ENCODE measurements at places on chromosomes 4 and X.

DNA sequence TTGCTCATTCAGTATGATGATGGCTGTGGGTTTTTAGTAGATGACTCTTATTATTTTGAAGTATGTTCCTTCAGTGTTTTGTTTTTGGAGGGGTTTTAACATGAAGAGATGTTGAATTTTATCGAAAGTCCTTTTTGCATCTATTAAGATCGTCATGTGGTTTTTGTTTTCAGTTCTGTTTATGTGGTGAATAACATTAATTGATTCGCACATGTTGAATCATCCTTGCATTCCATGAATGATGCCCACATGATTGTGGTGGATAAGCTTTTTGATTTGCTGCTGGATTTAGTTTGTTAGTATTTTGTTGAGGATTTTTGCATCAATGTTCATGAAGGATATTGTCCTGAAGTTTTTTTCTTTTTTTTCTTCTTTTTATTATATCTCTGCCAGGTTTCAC is 347.4 kb upstream of the EPHA5 start:
- DNase-seq: no peak

DNA sequence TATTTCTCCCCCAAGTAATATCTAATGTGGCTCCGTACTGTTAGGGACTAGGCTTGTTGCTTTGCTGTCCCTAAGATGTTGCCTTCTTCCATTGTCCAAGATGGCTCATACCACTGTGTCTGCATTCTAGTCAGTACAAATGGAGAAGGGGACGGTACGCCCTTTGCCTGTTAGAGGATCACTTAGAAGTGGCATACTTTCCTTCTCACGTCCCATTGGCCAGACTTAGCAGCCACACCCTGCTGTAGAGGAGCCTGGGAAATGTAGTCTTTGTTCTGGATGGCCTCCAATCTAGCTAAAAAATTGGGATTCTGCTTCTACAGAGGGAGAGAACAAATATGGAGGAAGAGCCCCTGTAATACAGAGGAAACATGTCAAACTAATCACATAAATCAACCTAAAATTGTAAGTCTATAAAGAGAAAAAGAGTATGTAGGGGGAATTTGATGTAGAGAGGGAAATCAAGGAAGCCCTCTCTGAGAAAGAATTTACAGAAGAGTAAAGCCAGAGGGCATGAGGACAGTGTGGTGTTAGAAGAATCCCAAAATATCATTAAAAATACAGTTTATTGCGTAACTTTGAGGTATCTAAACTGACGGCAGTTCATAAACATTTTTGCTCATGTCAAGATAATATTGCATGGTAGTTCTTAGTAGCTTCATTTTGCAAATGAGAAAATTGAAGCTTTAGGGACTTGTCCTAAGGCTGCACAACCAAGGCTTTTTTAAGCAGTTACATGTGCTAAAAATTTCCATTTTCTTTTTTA is 15.1 kb downstream of the PRIMPOL start:
- no peak for DNase-seq

DNA sequence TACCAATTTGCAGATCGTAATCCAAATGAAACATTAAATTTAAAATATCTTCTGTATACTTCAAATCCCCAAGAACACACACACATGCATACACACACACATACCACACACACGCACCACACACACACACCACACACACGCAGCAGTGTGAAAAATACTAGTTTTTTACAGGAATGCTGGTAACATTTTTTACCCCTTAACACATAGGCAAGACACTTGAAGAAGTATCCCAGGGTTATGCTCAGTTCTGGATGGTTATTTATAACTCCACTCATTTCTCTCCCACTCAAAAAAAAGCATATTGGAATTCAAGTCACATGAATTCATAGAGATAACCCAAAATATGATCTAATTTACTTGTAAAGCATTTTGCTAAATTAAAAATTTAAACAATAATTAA is 325.5 kb upstream of the SLC7A11 start:
- DNase-seq: no peak

DNA sequence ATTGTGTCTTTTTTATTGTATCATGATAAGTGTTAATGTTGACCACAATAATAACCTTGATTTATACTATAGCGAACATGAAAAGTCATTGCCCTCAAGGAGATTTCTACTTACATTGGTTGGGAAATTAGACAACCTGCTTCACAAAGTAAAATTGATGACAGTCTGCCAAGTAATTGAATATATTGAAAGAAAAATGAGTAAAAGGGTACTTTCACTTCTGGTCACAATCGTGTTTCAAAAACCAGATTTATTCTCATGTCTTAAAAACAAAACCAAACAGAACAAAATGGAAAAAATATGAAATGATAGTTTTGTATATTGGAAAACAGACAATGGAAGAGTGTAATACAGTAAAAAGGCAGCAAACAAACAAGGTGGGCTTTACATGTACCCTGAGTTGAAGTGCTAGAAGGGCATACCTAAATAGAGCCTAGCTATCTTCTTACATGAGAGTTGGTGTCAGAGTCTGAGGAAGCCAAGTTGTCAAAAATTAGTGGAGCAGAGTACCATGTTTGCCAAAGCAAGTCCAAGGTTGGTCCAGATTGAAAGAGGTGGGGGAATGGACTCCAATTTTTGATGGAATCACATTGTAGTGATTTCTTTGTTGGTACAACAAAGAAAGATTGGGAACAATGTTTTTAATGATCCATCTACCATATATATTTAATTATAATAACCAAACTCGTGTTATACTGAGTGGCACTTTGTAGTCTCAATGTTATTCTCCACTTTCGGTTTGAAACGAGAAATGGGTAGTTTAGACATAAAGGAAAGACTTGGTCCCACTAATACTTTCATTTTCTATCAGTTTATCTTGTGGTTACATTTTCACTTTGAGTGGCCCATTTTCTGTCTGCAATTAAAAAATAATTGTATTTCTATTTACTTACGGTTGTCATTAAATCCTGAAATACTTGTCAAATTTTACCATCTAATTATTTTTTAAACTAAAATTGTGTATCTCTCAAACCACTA is 775.6 kb downstream of the STIM2 start:
- DNase-seq: no peak

DNA sequence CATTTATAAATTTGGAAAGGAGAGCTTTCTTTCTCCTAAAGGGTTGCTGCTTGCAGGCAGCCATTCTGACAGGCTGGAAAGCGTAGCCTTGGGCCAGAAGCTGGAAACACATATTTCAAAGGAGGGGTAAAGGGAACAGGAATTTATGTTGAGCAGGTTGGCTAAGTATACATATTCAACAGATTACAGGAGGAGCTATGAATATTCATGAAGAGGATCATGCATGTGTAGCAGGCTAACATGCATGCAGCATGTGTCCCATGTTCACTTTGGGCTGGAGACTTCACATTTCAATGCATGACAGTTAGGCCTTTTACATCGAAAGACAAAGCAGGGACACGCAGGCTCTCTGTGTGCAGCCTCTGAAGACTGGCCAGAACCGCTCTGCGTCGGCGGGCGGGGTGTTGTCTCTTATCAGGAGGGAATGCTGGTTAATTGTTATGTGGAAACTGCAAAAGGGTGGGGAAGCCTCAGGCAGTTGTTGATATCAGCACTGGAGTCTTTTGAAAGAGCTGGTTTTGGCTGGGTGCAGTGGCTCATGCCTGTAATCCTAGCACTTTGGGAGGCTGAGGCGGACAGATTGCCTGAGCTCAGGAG is 31.5 kb downstream of the CASP3 start:
- no peak for DNase-seq

- no peak for DNase-seq
Measured at GRCh38 chr4:138188406-138189084, 53.6 kb downstream of the SLC7A11 start.

- no peak for DNase-seq
Measured at GRCh38 chrX:148806145-148806870, 305.9 kb downstream of the AFF2 start.

DNA sequence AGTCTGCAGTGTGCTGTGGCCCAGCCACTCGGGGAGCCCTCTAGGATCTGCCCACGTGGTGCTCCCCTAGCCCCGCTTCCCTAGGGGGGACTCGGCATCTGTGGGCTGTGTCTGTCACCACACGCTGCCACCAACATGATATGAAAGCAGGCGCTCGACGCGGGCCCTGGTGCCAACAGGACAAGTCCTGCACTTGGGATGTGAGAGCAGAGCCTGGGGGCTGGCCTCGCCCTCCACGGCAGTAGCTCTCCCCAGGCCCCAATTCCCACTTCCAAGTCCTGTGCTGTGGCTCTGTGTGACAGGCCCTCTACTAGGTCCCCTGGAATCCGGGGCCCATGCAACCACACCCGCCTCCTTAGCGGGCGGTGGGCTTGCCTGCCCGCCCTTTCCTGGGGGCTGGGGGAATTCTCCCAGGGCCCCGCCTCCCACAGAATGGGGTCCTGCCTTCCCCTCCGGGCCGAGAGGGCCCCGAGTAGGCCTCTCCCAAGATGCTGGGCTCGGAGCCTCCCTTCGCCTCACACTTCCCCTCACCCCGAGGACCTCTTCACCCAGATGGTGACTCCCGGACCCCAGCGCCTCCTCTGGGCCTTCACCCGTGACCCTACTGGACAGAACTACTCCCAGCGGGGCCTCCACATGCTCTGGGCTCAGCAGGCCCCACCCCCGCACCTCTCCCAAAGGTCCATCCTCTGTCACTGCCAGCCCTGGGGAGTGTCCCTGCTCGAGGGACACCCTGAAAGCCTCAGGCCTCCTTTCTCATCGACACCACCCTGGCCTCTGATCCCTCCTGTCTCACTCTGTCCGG is 11.2 kb downstream of the LRPAP1 start:
- DNase-seq: no peak

DNA sequence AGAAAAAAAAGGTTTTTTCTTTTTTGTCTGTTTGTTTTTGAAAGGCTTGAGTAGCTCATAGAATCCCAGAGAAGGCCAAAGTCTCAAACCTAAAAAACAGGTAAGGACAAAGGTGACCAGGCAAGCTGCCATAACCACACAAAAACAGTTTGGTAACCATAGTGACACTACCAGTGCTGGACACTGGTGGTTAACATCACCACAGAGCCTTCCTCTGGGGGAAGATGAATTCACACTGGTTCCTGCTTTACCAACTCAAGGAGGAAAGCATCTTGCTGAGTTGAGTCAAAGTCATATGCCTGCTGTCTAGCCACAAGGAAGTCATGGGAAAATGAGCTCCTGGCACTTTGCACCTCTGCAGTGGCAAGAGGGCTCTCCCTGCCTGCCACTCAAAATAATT is 32.5 kb downstream of the IDS start:
- no peak for DNase-seq

DNA sequence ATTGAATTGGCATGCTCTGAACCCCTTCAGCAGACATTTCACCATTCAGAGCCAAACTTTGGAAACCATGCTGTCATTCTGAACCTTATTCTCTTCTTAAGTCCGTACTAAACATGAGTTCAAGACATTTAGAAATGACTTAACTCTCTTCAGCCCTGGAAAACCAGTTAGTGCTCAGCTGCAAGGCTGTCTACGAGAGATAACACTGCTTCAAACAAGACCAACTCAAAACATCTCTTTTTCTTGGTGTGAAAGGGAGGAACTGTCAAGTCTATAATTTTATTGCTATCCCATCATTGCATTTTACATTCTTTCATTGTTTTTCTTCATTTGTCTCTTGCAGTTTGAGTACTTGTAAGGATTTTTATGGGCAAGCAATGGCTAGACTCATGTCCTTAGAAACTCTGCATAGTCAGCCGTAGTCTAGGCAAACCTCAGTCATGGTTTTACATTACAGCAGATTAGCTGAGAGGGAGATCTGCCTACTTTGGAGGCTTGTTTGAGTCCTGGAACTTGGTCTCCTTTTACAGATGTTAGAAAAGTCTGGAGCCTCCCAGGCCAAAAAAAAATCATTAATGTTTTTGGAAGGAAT is 120.6 kb upstream of the JADE1 start:
- DNase-seq: no peak

DNA sequence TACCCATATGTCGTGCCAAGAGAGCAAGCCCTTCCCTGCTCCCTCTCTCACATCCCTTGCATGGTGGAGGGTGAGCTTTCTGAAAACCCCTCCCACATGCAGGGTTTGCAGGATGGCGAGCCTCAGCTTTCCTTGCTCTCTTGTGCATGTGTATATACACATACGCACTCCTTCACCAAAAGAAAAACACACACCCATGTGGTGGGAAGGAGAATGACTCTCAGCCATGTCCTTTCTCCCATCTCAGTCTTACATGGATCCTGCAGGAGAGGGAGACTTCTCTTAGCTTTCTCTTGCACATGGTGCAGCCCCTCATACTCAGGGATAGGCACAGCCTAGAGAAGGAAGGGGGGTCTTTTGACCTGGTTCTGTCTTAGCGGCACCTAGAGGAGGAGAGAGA is 81.1 kb downstream of the CLCN5 start:
- DNase-seq: no peak

GRCh38 chrX:1536712-1537030 is 314 bp downstream of the P2RY8 start:
- no peak for DNase-seq

DNA sequence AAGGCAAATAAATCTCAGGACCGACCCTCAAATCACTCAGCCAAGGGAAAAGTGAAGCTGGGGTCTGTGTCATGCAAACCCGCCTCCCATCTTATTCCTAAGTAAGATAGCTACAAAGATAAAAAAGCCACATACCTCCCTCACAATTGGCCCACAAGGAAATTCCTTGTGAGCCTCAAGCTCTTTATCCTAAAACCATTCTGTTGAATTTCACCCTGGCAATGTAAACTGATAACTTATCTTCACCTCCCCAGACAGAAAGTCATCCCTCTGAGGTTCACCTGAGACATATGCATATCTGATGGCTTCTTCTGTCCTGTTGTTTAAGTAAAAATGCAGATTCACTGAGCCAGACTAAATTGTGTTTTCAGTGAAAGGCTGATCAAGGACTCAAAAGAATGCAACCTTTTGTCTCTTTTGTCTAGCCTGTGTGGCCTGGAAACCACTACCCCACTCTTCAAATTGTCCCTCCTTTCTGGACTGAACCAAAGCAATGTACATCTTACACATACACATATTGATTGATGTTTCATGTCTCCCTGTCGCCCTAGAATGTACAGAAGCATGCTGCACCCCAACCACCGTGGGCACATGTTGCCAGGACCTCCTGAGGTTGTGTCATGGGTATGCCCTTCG is 91.3 kb downstream of the MFAP3L start:
- DNase-seq: no peak

DNA sequence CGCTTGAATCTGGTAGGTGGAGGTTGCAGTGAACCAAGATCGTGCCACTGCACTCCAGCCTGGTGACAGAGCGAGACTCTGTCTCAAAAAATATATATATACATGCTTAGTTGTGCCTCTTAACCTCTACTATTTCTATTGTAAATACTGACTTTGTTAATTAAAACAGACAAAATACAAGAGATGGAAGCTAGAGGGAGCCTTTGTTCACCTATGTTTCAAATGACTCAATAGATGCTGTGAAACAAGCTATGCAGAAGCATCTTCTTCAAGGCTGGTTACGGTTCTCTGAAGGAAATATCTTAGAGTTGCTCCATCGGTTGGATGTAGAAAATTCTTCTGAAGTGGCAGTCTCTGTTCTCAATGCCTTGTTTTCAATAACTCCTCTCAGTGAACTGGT is 6.2 kb downstream of the NCAPG start:
- peak; percentile 69 for DNase-seq

DNA sequence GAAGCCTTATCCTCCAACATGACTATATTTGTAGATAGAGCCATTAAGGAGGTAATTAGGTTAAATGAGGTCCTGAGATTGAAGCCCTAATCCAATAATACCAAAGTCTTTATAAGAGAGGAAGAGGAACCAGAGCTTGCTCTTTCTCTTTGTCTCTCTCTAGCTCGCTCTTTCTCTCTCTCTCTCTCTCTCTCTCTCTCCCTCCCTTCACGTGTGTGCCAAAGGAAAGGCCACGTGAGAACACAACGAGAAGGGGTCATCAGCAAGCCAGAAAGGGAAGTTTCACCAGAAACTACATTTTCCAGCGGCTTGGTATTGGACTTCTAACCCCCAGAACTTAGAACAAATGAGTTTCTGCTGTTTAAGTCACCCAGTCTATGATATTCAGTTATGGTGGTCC is 1540.5 kb downstream of the C4orf33 start:
- DNase-seq: no peak
